CD14-positive monocyte (primary cell): ENCODE measurements at places on chromosomes 1 and 21. TPM values are rescaled to one million over a fixed set of nuclear protein-coding genes. Genes with fewer than 3 reads are reported as not detected.

The C4BPA gene
- polyA plus RNA-seq, result 0.13 and 0.18 TPM in 2 replicates

The HSPB7 gene
- polyA plus RNA-seq, result not detected

DNA sequence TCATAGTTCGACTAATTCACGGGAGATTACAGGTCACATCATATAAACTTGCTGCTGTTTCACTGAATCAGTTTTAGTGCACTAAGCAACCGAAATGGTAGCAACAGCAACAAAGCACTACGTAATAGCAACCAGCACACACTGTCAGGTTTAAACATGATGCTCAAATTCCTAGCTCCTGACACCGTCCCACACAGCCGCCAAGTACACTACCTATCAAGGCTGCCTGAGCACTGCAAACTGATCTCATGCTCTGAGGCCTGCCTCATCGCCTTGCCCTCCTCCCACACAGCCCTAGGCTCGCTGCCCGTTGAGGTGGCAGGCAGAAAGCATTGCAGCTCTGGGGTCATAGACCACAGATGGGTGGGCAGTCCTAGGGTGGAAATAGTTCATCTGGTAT, 12.4 kb downstream of the LAMC2 start:
- no peak for DNase-seq

- DNase-seq, result no peak
These were observed 187.8 kb downstream of the TOMM20 start for GRCh38 chr1:234940841-234941240.

DNA sequence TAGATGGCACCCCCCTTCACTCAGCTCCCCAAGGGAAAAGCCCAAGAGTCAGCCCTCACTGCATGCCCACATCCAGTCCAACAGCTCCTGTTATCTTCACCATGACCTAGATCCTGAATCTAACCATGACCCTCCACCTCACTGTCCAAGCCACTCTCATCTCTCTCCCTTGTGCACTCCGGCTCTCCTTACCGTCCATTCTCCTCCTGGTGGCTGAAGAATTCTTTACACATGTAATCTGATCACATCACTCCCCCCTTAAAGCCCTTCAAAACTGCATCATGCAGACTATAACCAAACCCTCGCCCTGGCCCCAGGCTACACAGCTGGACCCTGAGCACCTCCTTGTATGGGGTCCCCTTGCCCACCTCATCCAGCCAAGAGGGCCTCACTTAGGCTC, 14.0 kb upstream of the PAQR7 start:
- no peak for DNase-seq

DNA sequence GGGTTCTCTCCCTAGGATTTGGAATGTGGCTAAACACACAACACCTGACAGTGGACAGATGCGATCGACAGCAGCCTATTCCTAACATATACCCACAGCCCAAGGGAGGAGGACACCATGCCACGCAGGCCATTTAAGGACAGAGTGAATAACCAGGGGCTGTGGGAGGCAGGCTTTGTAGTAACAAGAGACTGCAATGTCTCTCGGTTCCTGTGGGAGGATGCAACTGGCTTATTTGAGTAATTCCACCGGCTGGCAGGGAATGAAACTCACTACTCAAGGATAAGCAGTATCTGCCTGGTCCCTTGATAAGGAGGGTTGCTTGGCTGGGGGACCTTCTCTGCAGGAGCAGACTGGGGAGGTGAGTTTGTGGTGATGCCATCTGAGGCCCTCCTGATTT, 109.6 kb downstream of the PCP4 start:
- DNase-seq, result no peak
